ENCODE measurements at places on chromosomes 4 and X.

DNA sequence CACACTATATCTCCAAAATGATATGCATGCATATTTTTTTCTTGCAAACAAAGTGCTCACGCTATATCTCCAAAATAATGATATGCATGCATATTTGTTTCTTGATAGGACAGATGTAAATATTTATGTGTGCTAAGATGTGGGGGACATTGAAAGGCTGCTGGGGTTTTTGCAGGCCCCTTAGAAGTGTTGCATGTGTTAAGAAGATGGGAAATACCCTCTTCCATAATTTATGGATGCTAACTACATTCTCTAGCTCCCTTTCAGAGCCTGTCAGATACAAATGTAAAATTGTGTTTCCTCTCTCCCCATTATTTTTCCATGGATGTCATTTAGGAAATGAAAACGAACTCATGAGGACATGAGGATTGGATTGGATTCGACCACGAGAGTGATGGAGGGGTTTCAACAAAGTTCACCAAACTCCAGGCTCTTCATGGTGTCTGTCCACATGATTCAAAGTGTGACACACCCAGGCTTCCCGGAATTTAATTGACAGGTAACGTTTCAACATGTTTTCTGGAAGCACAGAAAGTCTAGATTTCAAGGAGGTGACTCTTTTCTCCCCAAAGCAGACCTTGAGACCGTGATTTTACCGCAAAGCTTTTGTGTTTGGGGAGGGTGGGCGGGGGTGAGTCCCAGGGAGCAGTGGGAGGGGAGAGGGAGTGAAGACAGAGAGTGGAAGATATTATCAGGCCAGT is 94.4 kb upstream of the CD99 start:
- no peak for DNase-seq

- DNase-seq: peak; percentile 28
These were observed 57.8 kb upstream of the NKX1-1 start for GRCh38 chr4:1463927-1464540.

- DNase-seq: no peak
These were observed 92.9 kb downstream of the HMX1 start for GRCh38 chr4:8778760-8779159.

DNA sequence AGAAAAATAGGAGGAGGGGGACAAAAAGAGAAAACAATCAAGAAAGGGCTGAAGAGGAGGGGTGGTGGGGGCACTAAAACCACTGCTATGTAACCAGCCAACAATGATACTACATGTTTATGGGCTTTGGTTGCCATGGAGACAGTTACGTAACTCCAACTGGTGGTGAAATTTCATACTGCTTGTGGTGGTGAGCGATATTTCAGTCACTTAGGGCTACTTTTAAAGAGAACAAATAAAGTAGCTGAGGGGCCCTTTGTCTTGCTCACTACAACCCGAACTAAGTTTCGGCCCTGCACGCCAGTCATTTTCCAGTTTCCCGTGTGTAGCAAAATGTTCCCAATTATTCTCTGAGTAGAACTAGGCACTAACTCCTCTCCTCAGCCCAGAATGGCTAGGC is 275.2 kb upstream of the EDA2R start:
- DNase-seq: no peak

DNA sequence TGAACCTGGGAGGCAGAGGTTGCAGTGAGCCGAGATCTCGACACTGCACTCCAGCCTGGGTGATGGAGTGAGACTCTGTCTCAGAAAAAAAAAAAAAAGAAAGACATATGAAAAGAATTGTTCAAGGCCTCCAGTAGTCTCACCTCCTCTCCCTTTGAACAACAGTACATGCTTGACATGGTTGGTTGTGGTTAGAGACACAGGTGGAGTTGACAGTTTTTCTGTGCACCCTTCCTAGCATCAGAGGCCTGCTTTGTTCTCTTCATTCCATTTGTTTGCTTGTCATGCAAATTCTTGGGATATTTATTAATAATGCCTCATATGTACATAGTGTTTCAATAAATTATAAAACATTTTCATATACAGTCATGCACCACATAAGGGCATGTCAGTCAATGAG is 18.3 kb upstream of the PDCL2 start:
- DNase-seq: no peak
